ENCODE measurements at places on chromosomes 5 and 9. TPM values are rescaled to one million over a fixed set of nuclear protein-coding genes. Genes with fewer than 3 reads are reported as not detected.

Gene PPP2R2B
- total RNA-seq: 20.0 TPM

Gene ZDHHC11B
- total RNA-seq: 1.2 TPM

Gene CPEB4
- total RNA-seq: 29.9 TPM

Gene SMIM33
- not detected for total RNA-seq

Gene TSLP
- total RNA-seq: not detected

Gene TRIM7
- total RNA-seq: not detected

All from natural killer cell treated with Interleukin-12 subunit alpha and Interleukin-12 subunit beta and Interleukin-15 and Interleukin-18, amount 100 ng/mL, for 72 hours (primary cell).